ENCODE measurements at places on chromosomes 16 and 17.

DNA sequence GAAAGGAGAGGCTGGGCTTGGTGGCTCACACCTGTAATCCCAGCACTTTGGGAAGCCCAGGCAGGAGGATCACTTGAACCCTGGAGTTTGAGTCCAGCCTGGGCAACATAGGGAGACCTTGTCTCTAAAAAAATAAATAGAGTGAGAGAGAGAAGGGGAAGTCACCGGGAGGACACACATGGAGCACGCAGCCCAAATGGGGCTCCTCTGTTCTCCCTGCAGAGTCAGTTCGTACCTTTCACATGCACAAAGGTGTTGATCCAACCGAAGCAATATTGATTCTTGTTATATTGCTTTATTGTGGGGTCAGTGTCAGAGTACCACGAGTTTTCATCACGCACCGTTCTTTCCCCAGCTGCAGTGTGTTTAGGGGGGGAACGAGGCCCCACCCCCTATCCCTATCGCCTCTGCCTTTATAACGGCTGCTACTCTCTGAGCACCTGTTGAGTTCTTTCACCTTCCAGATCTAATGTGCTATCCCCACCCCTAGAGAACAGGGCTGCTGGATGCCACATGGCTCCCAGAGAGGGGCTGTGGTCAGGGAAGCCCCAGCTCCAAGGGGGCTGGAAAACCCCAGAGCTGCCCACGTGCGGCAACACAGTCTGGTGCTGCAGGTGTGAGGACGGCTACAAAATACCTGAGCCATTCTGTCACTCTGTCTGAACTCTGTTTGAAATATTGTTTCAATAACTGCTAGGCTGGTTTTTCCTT, 1.0 kb upstream of the TMEM235 start:
- no peak for DNase-seq

- DNase-seq, result no peak
Measured at GRCh38 chr17:39755554-39756379, 18.0 kb downstream of the GRB7 start.

DNA sequence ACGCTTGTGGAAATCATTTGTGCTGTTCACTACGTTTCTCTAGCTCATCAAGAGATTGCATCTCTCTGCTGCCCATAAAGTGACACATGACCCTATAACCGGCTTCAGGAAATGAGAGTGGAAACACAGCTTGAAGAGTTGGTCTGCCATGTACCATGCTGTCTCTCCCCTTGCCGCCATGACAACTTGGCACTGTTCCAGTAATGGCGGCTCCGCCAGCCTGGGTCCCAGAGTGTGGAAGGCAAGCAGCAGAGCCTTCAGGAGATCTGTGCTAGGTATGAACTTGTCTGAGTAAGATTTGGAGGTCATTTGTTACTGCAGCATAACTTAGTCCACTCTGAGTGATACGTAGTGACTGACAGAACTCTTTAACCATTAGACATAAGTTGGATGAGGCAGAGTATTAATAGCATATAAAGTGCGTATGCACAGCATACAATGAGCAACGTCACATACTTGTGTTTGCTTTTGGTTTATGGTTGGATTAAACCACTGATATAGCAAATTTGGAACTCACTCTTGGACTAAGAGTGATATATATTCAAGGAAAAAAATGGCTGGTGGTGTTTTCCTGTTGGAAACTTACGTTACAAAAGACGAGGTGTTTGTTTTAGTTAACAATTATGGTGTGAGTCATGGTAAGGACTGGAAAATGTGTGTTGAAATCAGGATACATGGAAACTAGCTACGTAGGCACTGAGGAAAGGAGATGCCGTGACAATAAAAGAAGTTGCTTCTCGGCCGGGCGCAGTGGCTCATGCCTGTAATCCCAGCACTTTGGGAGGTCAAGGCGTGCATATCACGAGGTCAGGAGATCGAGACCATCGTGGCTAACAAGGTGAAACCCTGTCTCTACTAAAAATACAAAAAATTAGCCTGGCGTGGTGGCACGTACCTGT, 24.4 kb upstream of the PMP22 start:
- no peak for DNase-seq

DNA sequence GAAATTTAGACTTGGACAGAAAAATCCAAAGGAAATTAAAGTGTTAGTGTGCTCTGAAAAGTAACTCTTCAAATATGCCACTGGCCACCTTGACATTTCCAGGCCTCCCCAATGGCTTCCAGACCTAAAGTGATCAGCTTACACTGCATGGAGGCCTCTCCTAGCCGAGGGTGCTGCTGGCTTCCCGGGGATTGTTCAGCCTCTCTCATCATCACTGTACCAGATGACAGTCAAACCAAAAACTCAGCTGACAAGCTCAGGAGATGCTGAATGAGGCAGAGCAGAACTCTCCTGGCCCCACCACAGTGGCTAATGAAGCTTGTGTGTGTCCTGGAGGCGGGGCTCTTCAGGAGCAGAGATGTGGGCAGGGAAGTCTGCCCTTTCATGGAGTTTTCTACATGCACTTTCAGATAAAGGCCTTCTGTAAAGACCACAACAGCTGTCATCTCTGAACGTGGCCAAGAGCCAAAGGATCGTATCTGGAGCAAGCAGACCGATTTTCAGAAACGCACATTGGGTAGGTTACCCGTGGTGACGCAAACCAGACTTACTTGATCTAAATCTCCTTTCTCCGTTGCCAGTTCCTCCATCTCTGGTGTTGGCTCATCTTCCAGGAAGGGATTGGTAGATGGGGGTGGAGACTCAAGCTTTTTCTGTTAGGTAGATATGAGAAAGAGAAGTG, 113.3 kb downstream of the VPS53 start:
- DNase-seq, result no peak

DNA sequence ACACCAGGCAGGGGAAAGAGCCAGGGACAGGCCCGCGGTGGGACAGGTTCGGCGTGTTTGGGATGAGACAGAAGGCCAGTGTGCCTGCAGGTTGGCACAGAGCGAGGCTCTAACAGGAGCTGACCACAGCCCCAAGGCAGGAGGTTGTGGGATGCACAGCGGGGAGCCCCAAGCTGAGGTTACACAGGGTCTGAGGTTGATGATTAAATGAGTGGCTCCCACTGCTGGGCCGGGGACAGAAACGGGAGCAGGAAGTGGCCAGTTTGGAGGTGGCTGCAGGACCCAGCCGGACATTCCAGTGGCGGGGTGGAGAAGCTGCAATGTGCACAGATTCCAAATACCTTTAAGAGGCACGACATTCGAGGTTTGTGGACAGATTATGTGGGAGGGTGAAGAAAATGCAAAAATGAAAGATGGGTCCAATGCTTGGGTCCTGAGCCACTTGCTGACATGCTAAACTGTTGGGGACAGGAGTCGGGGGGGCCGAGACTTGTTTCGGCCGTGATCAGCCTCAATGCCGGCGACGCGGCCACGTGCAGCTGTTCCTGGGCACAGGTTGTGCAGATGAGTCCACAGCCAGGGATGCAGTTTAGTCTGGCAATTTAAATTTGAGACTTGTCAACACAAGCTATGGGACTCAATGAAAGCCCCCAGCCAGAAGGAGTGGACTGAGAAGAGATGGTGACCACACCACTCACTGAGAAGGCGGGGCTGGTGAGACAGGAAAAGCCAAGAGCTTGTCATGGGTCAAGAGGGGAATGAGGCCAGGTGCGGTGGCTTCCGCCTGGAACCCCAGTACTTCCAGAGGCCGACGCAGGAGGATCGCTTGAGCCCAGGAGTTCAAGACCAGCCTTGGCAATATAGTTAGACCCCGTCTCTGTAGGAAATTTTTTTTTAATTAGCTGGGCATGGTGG, 8.7 kb downstream of the ENPP7 start:
- no peak for DNase-seq

Data from left kidney (tissue), 8 donors.